Vagina (tissue), 2 donors: ENCODE measurements at places on chromosomes 12 and 14. TPM values are rescaled to one million over a fixed set of nuclear protein-coding genes. Genes with fewer than 3 reads are reported as not detected.
A peak's percentile ranks its signal among the peaks of the same experiment; 100 is the strongest.

- H3K4me1 ChIP-seq: no peaks in the 10 kb centered on the region
- no peak overlapping the region for H3K27ac ChIP-seq
Measured at GRCh38 chr12:97513950-97514349, 51.3 kb downstream of the RMST start.

- H3K27ac ChIP-seq: no peak overlapping the region
- H3K4me1 ChIP-seq: peaks cover 31% of the 10 kb centered on the region
- no peak for DNase-seq
- H3K36me3 ChIP-seq: no peaks in the 10 kb centered on the region
- H3K27me3 ChIP-seq: no peaks in the 10 kb centered on the region
Measured at GRCh38 chr12:6080149-6081045, 44.1 kb downstream of the VWF start.

DNA sequence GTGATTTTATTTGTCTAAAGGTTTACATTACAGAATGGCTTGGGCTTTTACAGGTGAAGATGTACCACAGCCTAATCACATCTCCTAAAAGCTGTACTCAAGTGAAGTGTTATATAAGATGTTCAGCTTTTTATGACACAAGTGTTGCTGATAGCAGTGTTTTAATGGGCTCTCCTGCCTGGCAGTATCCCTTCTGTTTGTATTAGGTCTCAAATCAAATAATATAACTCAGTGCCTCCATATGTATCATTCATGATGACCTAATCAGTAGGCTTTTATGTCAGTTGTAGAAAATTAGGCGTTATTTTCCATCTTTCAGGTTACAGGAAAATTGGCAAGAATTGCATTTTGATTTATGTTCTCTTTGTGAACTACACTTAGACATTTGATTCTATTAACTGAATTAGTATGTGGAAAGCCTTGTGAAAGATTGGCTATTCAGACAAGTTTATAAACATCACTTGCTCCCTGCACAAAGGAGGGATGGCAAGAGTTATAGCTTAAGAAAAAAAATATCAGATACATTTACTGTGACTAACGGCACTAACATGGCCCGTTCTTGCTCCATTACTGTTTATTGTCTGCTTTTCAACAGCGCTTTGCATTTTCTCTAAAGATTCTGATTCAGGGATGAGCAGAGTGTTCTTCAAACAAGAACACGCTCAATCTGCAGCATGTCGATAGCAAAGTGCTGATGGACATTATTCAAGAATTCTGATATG lies 143.7 kb upstream of the DIO2 start:
- H3K27ac ChIP-seq: no peak overlapping the region
- no peaks in the 10 kb centered on the region for H3K27me3 ChIP-seq
- no peak for DNase-seq
- no peaks in the 10 kb centered on the region for H3K36me3 ChIP-seq
- H3K4me1 ChIP-seq: no peaks in the 10 kb centered on the region

GRCh38 chr14:91185721-91186120 lies 58.8 kb downstream of the GPR68 start:
- DNase-seq: no peak
- H3K4me1 ChIP-seq: no peaks in the 10 kb centered on the region
- no peaks in the 10 kb centered on the region for H3K27me3 ChIP-seq

DNA sequence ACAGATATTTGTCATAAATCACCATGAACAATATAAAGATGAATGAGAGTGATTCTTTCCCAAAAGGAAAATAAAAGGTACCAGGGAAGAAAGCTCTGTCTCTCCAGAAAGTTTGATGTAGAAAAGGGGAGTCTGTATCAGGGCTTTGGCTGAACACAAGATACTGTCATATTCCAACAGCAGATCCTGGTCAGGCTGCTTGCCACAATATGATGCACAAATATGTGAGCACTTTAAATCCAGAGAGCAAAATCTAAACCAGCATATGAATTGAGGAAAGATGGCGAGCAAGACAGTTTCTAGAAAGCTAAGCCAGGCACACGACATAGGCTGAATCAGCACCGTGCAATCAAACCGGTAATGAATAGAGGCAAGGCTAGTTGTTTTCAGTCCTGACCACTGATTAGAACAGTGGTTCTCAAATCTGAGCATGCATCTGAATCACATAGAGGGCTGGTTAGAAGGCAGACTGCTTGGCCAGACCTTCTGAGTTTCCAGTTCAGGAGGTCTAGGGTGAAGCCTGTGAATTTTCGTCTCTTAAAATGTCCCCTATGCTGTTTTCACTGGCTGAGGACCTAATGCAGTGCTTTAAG lies 60.7 kb downstream of the PLCZ1 start:
- no peak for DNase-seq
- no peak overlapping the region for H3K27ac ChIP-seq
- no peaks in the 10 kb centered on the region for H3K4me1 ChIP-seq
- H3K4me3 ChIP-seq: no peak overlapping the region

GRCh38 chr12:95497031-95497430 lies 23.1 kb downstream of the METAP2 start:
- no peak for DNase-seq
- H3K27me3 ChIP-seq: no peaks in the 10 kb centered on the region
- no peaks in the 10 kb centered on the region for H3K36me3 ChIP-seq
- no peak overlapping the region for H3K27ac ChIP-seq

DNA sequence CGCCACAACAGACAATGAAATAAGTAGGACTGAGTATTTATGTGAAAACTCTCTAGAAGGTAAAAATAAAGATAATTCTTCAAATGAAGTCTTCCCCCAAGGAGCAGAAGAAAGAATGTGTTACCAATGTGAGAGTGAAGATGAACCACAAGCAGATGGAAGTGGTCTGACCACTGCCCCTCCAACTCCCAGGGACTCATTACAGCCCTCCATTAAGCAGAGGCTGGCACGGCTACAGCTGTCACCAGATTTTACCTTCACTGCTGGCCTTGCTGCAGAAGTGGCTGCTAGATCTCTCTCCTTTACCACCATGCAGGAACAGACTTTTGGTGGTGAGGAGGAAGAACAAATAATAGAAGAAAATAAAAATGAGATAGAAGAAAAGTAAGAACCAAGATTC lies 82.7 kb downstream of the VEZT start:
- DNase-seq: no peak
- H3K27ac ChIP-seq: no peak overlapping the region
- no peaks in the 10 kb centered on the region for H3K27me3 ChIP-seq
- no peaks in the 10 kb centered on the region for H3K36me3 ChIP-seq
- no peaks in the 10 kb centered on the region for H3K4me1 ChIP-seq
- H3K4me3 ChIP-seq: no peak overlapping the region

- DNase-seq: no peak
- H3K27ac ChIP-seq: peak overlapping the region; percentile 93
- H3K36me3 ChIP-seq: no peaks in the 10 kb centered on the region
- H3K27me3 ChIP-seq: no peaks in the 10 kb centered on the region
- peak overlapping the region; percentile 95 for H3K4me3 ChIP-seq
Measured at GRCh38 chr14:24094841-24095270, 745 bp downstream of the PCK2 start.

DNA sequence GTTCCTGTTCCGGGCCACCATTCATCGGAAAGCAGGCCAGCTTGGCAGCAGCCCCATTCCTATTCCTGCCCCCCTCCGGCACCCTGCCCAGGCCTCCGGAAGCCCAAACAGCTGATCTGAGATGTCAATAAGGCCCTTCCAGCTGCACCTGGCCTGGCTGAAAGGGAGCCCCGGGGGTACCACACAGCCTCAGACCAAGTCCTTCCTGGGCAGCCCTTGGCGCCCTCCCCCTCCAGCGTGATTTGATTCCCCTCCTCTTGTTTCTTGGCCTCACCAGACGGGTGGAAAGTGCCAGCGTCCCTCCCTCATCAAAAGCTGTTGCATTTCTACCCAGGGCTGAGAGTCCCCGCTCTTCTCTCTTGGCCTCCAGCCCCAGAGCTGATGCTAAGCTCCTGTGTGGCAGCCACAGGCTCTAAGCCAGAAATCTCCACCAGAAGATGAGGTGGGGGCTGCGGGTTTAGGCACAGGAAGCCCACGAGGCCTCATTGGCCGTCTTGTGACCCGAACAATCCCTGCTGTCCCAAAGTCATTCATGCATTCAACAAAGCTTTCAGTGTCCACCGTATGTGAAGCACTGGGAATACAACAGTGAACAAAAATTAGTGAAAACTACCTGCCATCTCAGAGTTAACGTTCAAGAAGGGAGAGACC lies 215.4 kb downstream of the SLC41A2 start:
- no peaks in the 10 kb centered on the region for H3K27me3 ChIP-seq
- peaks cover 12% of the 10 kb centered on the region for H3K4me1 ChIP-seq
- DNase-seq: no peak
- no peaks in the 10 kb centered on the region for H3K36me3 ChIP-seq
- no peak overlapping the region for H3K4me3 ChIP-seq

DNA sequence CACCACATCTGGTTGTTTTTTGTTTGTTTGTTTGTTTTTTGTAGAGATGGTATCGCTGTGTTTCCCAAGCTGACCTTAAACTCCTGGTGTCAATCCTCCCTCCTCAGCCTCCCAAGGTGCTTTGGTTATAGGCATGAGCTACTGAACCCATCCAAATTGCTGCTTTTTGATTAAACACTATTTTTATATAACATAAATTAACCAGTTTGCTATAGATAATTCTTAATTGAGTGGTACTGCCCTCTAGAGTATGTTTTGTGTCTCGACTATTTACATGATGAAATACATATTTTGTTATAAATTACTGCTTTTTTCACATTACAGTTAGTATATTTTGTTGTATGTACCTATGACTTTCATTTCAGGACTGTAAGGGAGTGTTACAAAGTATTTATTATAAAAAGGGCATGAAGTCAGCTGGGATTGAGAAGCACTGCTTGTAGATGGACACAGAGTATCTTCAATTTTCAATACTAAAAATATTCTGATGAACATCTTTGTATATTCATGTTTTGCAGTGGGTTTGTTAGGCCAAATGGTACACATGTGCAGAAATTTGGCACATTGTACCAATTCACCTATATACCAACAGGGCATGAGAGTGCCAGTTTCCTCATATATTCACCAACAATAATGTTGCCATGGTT lies 14.9 kb upstream of the SCAF11 start:
- DNase-seq: no peak
- H3K27me3 ChIP-seq: no peaks in the 10 kb centered on the region
- no peaks in the 10 kb centered on the region for H3K4me1 ChIP-seq
- no peak overlapping the region for H3K4me3 ChIP-seq
- H3K27ac ChIP-seq: no peak overlapping the region
- no peaks in the 10 kb centered on the region for H3K36me3 ChIP-seq

GRCh38 chr14:49876563-49877127 lies 16.2 kb upstream of the ARF6 start:
- DNase-seq: peak; percentile 22
- H3K36me3 ChIP-seq: no peaks in the 10 kb centered on the region
- H3K27ac ChIP-seq: no peak overlapping the region

DNA sequence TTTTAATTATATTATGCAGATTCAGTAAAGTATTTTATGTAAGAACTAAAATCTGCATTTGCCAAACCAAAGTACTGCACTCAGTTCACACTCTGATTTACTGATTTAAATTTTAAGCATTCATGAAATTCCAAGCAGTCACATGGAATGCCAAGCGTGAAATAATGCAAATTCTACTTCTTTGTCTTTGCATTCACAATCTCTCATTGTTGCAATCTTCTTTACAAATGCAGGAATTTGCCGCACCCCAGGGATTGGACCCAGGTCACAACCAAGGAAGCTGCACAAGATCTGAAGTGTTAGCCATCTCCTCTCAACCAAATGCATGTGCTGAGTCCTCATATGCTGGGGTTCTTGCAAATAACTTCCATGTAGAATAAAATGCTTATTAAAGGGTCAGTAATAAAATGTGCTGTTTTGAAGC lies 71.9 kb downstream of the TUNAR start:
- no peaks in the 10 kb centered on the region for H3K27me3 ChIP-seq
- no peak overlapping the region for H3K4me3 ChIP-seq
- H3K36me3 ChIP-seq: no peaks in the 10 kb centered on the region
- no peaks in the 10 kb centered on the region for H3K4me1 ChIP-seq

- H3K27ac ChIP-seq: no peak overlapping the region
- peaks cover 59% of the 10 kb centered on the region for H3K36me3 ChIP-seq
- DNase-seq: no peak
- H3K4me3 ChIP-seq: no peak overlapping the region
- H3K27me3 ChIP-seq: no peaks in the 10 kb centered on the region
- no peaks in the 10 kb centered on the region for H3K4me1 ChIP-seq
Measured at GRCh38 chr12:55755246-55755645, 12.3 kb downstream of the GDF11 start.

DNA sequence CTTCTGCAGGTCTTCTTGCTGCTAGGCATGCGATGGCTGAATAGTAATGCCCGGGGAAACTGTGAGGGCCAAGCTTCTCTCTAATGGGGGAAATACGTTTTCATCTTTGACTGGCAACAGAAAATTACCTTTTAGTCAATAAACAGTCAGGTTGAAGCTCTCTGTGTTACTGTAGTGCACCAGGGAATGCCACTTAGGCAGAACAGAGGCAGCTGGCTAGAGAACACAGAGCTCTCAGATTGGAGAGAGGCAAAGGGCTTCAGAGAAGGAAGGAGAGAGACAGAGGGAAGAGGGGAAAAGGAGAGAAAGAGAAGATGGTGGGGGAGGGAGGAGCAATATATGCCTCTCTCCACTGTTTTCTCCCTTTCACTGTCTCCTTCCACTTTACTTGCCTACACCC lies 6.7 kb downstream of the HSD17B6 start:
- H3K36me3 ChIP-seq: no peaks in the 10 kb centered on the region
- H3K4me1 ChIP-seq: peaks cover 6% of the 10 kb centered on the region
- H3K4me3 ChIP-seq: no peak overlapping the region
- no peak for DNase-seq
- no peak overlapping the region for H3K27ac ChIP-seq

GRCh38 chr12:123119808-123120207 lies 31.1 kb downstream of the PITPNM2 start:
- peak overlapping the region; percentile 56 for H3K27ac ChIP-seq
- no peak overlapping the region for H3K4me3 ChIP-seq
- H3K27me3 ChIP-seq: no peaks in the 10 kb centered on the region
- H3K4me1 ChIP-seq: peaks cover 56% of the 10 kb centered on the region

DNA sequence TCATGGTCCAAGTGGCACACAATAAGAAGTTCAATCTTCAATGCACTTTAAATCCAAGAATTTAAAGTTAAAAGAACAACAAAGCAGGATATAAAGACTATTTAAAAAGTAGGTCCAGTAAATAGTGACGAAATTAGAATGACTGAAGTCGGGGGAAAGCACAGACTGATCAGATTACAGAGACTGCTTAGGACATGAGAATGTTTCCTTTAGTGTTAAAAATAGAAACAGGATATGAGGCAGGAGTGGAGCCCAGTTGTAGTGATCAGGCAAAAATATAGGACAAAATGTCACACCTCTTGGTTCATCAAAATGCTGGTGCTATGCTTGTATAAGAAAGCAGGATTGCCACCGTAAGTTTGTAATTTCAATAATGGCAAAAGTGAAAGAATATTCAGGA lies 52.2 kb upstream of the CD163 start:
- H3K36me3 ChIP-seq: no peaks in the 10 kb centered on the region
- H3K27ac ChIP-seq: no peak overlapping the region
- no peak overlapping the region for H3K4me3 ChIP-seq
- DNase-seq: no peak

Gene ADIPOR2
- 54.0 TPM for total RNA-seq

Gene PDZRN4
- total RNA-seq: 24.8 TPM

Gene PRR4
- 6.1 TPM for total RNA-seq

Gene ERH
- 77.8 TPM for total RNA-seq

Gene DCN
- 1,553 TPM for total RNA-seq

Gene SLC7A8
- total RNA-seq: 68.5 TPM

Gene RPGRIP1
- total RNA-seq: not detected
